ENCODE measurements at places on chromosomes 1 and 21.

- peak; percentile 95 for DNase-seq
Observed at GRCh38 chr1:228212966-228213844, 5.4 kb downstream of the OBSCN start.

- no peak for DNase-seq
Observed at GRCh38 chr1:24235921-24236788, 49.1 kb upstream of the IFNLR1 start.

DNA sequence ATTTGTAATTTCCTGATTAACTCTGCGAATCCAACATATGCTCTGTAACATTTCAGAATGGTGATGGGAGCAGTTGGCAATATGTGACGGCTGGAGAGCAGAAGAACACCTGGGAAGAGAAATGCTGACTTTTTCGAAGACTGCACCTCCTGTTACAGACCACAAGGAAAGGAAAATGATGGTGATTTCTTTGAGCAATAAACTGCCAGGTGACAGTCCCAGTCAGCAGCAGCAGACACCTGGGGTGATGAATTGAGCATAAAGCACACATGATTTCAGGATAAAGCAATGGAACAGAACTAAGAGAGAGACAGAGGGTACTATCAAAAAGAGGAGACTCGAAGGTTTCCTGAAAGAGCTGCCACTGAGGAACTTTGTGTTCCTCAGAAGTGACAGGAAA is 528.6 kb downstream of the NEGR1 start:
- DNase-seq = no peak

DNA sequence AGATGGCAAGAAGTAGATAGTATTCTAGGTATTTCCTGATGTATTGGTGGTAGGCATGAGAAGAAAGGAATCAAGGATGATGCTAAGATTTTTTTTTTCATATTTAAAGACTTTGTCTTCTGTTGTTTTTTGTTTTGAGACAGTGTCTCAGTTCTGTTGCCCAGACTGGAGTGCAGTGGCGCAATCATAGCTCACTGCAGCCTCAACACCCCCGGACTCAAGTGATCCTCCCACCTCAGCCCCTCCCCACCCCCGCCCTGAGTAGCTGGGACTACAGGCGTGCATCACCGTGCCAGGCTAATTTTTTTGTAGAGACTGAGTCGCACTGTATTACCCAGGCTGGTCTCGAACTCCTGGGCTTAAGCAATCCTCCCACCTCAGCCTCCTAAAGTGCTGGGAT is 2.8 kb upstream of the CAPZB start:
- DNase-seq = no peak

GRCh38 chr1:67969446-67969845 is 81.0 kb downstream of the DIRAS3 start:
- no peak for DNase-seq

- DNase-seq = no peak
Observed at GRCh38 chr1:157237981-157238380, 99.8 kb upstream of the ETV3 start.

- no peak for DNase-seq
Observed at GRCh38 chr1:119372503-119373086, 4.0 kb downstream of the HAO2 start.

Data from activated CD4-positive, alpha-beta T cell treated with anti-CD3 and anti-CD28 coated beads, Interleukin-2, amount 10 ng/mL, durations not matched to agents 24 days and 14 days (primary cell).